ENCODE measurements at places on chromosomes 4 and X. TPM values are rescaled to one million over a fixed set of nuclear protein-coding genes. Genes with fewer than 3 reads are reported as not detected.

Gene ETDA
- not detected for total RNA-seq

Gene NMU
- not detected for total RNA-seq

Gene NXF2
- total RNA-seq = not detected

Gene KLHL4
- not detected for total RNA-seq

Gene SLC9B1
- total RNA-seq = 0.48 TPM

Gene GYPE
- 0.32 TPM for total RNA-seq

Gene PABPC4L
- total RNA-seq = not detected

Gene TCEAL6
- not detected for total RNA-seq

Gene SSX4B
- total RNA-seq = not detected

Gene IQSEC2
- 0.20 TPM for total RNA-seq

Gene JADE3
- 1.1 TPM for total RNA-seq

Gene FAT1
- total RNA-seq = 0.36 TPM

Gene RTL9
- not detected for total RNA-seq

Gene CTSO
- total RNA-seq = 3.5 TPM

Gene ATOH1
- not detected for total RNA-seq

Gene NEXMIF
- total RNA-seq = 0.23 TPM

Gene PDGFRA
- total RNA-seq = 0.34 TPM

Gene RAP1GDS1
- total RNA-seq = 63.9 TPM

Gene ATP2B3
- not detected for total RNA-seq

Gene STAP1
- 45.7 TPM for total RNA-seq

Gene TMEM150C
- total RNA-seq = not detected

Gene SPANXN4
- total RNA-seq = not detected

Gene BMP2K
- total RNA-seq = 17.6 TPM

Gene XPNPEP2
- total RNA-seq = 0.48 TPM

Gene DNAJB14
- 54.3 TPM for total RNA-seq

Gene NAA11
- not detected for total RNA-seq

Gene STK32B
- total RNA-seq = not detected

Gene PCDH11X
- total RNA-seq = not detected

Gene PCDH10
- total RNA-seq = not detected

Gene ARHGAP36
- not detected for total RNA-seq

Gene FGG
- not detected for total RNA-seq

Gene PGRMC1
- total RNA-seq = 31.6 TPM

Gene TRO
- total RNA-seq = 1.2 TPM

Gene UGT2B11
- not detected for total RNA-seq

Gene HSFX2
- total RNA-seq = 0.52 TPM
